ENCODE measurements at places on chromosomes 5 and 9.

DNA sequence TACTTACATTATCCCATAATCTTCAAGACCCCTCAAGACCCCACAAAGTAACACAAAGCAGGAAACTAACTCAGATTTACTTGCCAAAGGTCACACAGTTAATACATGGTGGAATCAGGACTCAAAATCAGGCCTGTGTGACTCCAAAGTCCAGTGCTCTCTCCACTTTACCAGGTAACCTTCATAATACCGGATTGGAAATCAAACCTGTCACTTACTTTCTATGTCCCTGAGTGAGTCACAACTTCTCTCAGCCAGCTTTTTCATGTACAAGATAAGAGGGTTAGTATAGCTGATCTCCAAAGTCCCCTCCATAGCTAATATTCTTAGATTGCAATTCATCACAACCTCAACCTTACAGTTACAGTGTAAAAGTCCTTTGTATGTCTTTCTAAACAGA lies 17.1 kb downstream of the STRBP start:
- DNase-seq, result no peak

DNA sequence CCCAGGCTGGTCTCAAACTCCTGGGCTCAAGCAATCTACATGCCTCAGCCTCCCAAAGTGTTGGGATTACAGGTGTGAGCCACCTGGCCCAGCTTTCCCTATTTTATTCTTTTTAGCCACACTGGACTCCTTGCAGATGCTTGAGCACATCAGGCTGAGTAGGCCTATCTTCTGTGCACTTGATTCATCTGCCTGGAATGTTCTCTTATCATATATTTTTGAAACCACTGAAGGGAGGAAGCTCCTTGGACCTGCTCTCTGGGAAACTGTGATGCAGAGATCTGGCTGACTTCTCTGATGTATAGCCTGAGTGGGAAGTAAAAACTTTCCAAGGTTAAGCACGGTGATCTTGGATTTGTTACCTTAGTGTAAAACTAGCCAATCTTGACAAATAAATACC lies 6.5 kb upstream of the MAT2B start:
- DNase-seq, result no peak

DNA sequence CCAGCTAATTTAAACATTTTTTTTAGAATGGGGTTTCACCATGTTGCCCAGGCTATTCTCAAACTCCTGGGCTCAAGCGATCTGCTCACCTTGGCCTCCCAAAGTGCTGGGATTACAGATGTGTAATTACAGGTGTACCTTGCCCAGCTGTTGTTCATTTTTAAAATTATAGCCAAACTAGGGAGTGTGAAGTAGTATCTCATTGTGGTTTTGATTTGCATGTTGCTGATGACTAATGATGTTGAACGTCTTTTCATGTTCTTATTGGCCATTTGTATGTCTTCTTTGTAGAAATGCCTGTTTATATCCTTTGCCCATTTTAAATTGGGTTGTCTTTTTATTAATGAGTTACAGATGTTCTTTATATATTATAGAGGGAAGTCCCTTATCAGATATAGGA lies 31.5 kb downstream of the EHMT1 start:
- no peak for DNase-seq

- no peak for DNase-seq
Observed at GRCh38 chr9:109383356-109383755, 62.5 kb upstream of the EPB41L4B start.

- no peak for DNase-seq
Observed at GRCh38 chr9:87734106-87734505, 8.2 kb downstream of the CTSL start.

DNA sequence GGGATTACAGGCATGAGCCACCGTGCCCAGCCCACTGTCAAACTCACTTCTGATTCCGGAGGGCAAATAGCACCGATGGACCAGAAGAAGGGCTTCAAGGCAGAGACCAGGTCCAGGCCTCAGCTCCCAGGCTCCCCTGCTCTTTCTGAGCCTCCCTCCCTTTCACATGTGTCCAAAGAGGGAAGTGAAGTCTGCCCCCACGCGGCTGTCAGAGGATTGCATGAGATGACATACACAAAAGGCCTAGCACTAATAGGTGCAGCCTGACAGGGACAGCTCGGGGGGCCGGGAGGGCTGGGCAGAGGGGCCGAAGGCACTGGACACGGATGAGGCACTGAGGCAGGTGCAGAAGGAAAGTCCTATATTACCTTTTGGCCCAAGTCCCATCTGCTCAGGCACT lies 16.1 kb downstream of the FBP1 start:
- no peak for DNase-seq

GRCh38 chr9:15491950-15492349 lies 18.8 kb downstream of the PSIP1 start:
- no peak for DNase-seq

DNA sequence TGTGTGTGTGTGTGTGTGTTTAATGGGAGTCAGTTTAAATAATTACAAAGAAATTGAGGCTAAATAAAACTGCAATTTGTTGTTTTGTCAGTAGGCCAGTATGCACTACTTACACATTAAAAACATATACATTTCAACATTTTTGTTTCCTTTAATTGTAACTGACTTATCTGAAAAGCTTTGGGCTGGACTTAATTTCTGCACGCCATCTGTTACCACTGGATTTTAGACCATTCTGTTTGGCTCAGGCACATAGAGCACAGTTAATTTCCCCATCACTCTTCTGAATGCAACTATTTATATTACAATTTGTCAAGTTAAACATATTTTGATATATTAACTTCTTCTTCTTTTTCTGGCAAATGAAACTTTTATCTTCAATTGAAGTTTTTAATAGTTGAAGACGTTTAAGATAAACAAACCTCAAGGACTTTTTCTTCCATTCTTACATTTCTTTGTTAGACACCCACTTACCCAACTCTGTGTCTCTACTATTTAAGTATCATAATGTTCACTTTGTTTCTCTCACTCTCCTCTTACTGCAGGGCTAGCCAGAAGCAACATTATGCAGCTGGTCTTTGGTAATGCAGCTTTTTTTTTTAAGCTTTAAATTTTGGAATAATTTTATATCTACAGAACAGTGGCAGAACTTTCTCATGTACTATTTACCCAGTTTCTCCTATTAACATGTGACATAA lies 253.4 kb upstream of the ANKH start:
- no peak for DNase-seq

GRCh38 chr9:23538461-23539003 lies 287.5 kb downstream of the ELAVL2 start:
- DNase-seq, result no peak

DNA sequence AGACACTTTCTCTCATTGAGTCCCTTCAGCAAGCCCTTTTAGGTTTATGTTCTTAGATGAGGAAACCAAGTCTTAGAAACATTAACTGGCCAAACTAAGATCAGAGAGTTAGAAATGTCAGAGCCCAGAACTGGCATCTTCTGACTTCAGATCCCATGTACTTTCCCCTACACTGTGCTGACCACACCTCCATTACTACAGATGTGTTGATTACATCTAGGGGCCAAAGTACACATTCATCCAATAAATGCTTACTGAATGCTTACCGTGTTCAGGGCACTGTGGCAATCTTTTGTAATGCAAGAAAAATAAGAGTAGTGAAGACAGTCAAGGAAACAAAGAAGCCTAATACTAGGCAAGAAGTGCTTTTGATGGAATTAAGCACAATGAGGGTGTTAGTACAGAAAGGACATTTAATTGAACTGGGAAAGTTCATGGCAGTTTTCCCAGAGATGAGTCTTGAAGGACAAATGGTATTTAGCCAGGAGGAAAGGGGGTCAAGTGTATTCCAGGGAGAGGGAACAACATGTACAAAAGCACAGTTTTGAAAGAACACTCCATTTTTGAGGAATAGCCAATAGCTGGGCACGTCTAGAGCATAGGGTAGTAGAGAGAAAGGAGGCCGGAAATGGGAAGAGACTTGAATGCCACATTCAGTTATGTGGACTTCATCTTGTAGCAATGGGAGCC lies 89.7 kb upstream of the CDKN2B start:
- DNase-seq, result no peak

GRCh38 chr5:180209137-180209581 lies at the start of gene RASGEF1C:
TSS of gene RASGEF1C (minus strand) at chr5:180209211. CDS start at chr5:180138052, 71,159 bp downstream.
- DNase-seq, result no peak

GRCh38 chr5:53423724-53424123 lies 56.7 kb upstream of the FST start:
- DNase-seq, result no peak

DNA sequence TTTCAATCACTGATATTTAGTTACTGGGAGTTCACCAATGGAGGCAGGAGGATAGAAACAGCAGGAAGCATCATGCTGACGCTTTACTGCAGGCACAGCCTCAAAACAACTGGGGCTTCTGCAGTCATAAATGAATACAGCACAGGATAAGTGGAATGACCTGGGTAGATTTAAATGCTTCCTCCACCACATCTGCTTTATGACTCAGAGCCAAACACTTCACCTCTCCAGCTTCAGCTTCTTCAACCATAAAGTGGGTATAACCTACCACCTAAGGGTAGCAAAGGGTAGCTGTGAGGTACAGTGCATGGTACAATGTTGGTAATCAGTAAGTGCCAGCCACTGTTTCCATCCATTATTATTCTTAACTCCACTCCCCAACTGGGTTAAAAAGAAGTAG lies 28.4 kb downstream of the RASEF start:
- no peak for DNase-seq

GRCh38 chr5:80676706-80677105 lies 21.9 kb upstream of the DHFR start:
- DNase-seq, result no peak

DNA sequence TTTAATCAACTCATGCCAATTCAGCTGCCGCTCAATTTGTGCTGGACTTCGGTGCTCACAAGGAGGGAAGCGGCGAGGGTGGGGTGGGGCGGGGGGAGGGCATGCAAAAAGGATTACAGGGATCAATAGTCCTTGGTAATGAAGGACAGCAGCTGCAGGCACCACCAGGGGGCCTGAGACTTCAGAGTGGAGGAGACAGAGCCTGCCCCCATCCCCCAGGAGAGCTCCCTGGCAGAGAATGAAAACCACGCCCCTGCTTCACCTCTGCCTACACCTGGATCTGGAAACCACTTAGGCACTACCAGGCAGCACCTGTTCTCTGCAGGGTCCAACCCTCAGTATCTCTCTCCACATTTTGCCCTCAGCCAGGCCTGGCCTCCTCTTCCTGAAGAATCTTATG lies 155.6 kb downstream of the TRIM32 start:
- no peak for DNase-seq

- no peak for DNase-seq
Observed at GRCh38 chr5:123371575-123372179, 51.5 kb downstream of the CEP120 start.

- DNase-seq, result no peak
Observed at GRCh38 chr9:113955076-113955752, 79.1 kb downstream of the ZNF618 start.

DNA sequence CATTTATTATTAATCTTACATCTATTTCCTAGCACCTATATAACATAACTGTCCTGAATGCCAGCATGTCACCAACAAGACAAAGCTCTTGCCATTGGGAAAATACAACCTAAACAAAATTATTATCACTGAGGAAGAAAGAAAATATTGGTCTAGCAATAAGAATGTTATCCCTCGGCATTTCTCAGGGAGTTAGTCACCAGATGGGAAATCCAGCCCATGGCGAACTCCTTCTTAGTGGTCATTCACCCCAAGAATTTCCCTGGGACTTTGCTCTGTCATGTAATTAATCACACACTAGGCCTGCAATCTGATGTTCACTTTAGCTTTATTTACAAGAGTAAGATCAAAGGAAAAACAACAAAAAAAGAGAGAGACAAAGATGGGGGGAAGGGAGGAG lies 56.1 kb upstream of the TAS2R1 start:
- DNase-seq, result no peak

DNA sequence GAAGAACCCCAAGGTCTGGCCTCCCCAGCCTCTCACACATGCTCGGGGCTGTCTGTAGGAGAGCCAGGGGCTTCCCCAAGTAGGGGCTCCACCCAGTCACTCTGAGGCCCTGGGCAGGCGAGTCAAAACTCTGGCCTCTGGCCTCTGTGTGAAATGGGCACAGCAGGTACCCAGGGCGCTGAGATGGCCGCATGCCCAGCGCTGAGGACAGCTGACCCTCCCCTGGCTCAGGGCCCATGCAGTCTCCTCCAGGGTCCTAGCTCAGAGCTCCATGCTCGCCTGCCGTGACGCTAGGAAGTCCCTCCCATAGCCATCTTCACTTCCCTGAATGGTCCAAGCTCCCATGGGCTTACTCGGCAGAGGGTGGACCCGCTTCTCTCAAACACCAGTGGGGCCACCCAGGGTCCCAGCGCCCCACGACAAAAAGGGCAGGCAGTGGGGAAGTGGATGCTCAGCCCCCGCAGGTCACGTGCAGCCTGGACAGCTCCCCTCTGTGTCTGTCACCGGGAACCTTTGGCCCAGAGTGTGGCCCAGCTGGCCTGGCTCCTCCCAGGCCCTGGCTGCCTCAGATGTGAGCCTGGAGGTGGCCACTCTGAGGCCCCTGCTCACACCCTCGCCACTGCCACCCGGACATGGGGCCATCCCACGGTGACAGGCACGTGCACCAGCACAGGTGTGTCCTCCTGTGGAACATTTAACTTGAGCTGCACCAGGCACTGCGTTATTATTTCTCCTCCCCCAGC lies 12.2 kb upstream of the VAV2 start:
- DNase-seq, result no peak

- no peak for DNase-seq
Observed at GRCh38 chr9:34163434-34163833, 15.4 kb upstream of the UBAP1 start.

- DNase-seq, result no peak
Observed at GRCh38 chr5:159877016-159877415, 39.3 kb upstream of the ADRA1B start.

- no peak for DNase-seq
Observed at GRCh38 chr5:91928754-91929521, 545.8 kb upstream of the ARRDC3 start.

DNA sequence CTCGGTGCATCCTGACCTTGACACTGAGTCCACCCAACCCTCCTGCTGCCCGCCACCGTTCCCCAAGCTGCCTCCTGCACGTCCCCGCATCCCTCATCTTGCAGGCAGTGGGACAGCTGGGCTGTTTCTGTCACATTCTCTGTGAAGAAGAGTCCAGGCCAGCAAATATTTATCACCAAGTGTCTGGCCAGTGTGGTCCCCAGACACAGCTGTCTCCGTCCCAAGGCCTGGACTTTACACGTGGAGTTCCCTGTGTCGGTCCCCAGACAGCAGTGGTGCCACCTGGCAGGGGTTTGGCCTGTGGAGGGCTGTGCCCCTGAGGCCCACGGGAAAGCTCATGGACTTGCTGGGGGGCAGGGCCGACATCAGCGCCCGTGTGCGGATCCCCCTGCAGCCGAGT lies 9.2 kb upstream of the SLC12A7 start:
- DNase-seq, result no peak

- no peak for DNase-seq
Observed at GRCh38 chr9:76162751-76163500, 231.3 kb downstream of the RFK start.

DNA sequence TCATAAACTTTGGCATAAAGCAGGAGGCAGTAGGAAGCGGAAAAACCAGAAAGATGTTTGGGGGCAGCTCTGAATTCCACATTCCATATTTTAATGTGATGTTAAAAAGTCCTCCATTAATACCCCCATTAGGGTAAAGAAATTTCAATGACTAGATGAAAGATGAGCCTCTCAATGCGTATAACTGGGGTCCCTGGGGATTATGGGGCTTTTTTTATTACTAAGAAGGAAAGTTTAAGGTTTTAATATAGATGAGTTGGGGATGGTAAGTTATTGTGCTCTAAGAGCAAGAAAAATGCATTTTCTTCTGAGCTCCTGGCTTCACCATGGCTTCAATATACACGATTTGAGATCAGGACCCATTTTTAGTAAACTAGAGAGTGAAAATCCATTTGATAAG lies 321.9 kb downstream of the CDK5RAP2 start:
- no peak for DNase-seq

All from T-helper 22 cell (primary cell).